ENCODE measurements at places on chromosomes 3 and 15.

GRCh38 chr3:146177519-146177918 lies 16.5 kb upstream of the PLOD2 start:
- DNase-seq: no peak

- no peak for DNase-seq
Observed at GRCh38 chr15:98872774-98873173, 134.8 kb downstream of the PGPEP1L start.

DNA sequence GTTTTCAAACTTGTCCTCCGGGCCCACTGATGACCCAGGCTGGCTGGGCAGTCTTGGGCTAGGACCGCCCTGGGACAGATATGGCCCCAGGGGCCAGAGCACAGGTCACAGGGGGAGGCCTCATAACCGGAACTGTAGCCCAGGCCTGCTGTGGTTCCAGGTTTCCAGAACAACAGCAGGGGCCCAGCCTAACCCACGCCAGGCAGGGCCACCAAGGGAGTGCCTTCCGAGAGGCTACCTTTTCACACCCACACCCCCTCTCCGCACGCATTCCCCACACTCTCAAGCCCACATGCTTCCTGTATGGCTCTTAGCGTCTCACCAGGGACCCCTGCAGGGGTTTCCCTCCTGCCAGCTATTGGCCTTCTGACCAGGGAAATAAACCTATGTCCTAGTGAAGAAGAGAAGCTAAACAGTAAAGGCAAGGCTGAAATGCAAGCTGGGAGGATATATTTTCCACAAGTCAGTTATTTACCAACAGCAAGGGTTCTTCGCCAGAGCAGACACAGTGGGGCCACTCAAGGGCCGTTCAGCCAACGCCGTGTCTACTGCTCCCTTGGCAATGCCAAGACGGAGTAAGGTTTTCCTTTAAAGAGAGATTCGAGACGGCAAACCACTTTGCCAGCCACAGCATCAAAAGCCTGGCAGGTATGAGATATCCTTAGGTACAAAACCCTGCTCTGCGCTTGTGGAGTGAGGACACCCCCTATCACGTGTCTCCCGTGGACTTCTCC lies 135.1 kb downstream of the ATP10A start:
- no peak for DNase-seq

DNA sequence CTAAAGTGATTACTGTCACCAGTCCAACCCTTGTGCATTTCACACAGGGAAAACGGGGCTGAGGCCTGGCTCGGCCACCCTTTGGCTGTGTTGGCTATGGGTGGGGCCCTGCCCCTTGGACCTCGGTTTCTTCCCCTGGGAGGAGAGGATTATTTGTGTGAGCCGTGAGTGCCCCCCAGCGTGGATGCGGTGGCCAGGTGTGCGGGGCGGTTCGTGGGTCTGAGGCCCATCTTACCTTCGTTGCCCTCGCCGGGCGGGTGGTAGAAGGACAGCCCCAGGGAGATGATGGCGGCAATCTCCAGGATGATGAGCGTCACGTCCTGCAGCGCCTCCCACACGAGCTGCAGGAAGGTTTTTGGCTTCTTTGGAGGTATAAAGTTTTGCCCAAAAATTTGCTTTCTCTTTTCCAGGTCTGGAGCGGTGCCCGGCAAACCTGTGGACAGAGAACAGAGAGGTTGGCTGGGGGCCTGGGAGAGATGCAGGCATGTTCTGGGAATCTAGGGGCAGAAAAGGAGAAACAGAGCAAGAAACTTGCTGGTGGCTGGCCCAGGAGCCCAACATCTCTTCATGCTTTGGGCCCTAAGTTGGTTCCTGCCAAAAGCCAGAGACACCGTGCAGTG lies 89.6 kb upstream of the SEC13 start:
- no peak for DNase-seq

DNA sequence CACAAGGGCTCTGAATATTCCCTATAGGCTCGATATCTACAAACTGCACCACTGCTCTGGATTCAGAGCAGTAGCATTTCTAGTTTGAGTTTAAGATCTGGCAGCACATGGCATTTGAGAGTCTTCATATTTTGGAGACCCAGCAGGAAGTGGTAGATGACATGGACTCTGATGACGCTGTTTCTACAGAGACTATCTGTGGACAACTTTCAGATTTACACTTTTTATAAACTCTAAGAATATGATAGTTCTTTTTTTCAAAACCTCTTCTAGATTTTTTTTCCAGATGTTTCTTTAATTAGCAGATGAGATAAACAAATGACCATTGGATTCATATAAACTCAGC lies 35.8 kb downstream of the ARMC8 start:
- DNase-seq: no peak

DNA sequence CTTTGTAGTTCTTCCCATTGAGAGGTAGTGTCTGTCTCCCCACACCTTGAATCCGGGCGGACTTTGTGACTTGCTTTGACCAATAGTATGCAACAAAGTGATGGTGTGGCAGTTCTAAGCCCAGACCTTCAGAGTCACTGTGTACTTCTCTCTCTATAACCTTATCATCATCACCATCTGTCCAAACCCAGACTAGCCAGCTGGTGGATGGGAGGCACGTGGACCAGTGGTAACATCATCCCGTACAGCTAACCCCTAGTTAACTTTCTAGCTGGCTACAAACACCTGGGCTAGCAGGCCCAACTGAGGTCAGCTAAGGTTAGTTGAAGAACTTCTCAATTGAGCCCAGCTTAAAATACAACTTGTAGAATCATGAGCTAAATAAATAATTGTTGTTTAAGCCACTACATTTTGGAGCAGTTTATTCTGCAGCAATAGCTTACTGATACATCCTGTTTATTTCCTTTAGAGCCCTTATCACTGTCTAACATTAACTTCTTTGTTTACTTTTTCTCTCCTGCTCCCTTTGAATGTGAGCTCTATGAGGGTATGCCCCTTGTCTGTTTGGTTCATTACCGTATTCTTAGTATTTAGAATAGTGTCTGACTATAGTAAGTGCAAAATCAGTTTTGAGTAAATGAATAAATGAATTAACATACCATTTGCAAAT lies 11.5 kb upstream of the CCR9 start:
- DNase-seq: no peak

- DNase-seq: no peak
Observed at GRCh38 chr3:120780977-120781376, 38.4 kb downstream of the GTF2E1 start.

GRCh38 chr3:75295013-75295412 lies 369.1 kb upstream of the FRG2C start:
- no peak for DNase-seq

- DNase-seq: no peak
Observed at GRCh38 chr3:111700054-111700453, 104.9 kb upstream of the ZBED2 start.

DNA sequence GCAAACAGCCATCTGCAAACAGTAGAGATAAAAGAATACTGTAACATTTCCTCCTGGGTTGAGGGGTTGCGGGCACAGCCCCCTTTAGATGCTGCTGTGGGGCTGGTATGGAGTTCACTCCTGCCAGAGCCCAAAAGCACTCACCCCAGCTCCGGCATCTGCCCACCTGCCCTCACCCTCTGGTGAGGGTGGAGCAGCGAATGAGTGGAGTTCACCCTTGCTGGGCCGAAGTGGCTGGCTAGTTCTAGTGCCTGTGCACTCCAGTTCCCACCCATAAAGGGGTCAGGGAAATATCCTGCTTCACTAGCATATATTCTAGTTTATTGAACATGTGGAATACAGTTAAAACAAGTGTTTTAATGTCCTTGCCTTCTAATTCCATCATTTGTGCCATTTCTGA lies 209.7 kb upstream of the SGO1 start:
- no peak for DNase-seq

DNA sequence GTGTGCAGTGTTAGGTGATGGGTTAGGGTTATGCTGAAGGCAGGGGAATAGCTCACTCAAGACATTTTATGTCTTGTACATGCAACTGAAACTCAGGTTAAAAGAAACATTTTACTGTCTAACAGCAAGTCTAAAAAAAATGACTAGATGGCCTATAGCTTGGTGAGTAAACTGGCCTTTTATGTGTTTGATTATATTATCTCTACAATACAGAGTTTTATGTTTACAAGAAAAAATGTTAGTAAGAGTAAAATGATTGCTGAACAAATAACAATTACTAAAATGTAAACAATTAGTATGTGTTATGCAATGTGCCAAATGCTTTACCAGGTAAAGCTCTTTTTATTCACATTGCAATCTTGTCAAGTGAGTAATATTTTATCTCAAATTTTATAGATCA lies 1039.6 kb downstream of the ROBO2 start:
- no peak for DNase-seq

GRCh38 chr15:55917881-55918296 lies 75.5 kb downstream of the NEDD4 start:
- DNase-seq: no peak

GRCh38 chr15:65525622-65526021 lies 4.6 kb upstream of the HACD3 start:
- peak; percentile 66 for DNase-seq

- no peak for DNase-seq
Observed at GRCh38 chr15:73751899-73752805, 999 bp downstream of the INSYN1 start.

DNA sequence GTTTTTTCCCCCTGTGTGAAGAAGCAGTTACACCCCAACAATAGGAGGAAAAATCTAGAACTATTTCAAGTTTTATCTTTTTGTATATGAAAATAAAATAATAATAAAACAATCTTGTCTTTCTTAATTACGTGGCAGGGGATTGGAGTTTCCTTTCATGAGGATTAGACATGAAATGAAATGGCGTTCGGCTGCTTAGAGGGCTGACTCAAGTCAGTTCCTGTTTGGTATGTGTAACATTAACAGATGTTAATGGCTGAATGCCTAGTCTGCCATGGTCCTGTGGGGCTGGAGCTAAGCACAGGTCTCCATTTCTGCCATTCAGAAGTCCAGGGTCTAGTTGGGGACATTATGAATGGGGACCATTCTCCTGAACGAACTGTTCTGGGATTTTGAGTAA lies 3.1 kb upstream of the EXOG start:
- DNase-seq: no peak

GRCh38 chr3:132180337-132180791 lies 136.8 kb upstream of the ACP3 start:
- DNase-seq: peak; percentile 51

DNA sequence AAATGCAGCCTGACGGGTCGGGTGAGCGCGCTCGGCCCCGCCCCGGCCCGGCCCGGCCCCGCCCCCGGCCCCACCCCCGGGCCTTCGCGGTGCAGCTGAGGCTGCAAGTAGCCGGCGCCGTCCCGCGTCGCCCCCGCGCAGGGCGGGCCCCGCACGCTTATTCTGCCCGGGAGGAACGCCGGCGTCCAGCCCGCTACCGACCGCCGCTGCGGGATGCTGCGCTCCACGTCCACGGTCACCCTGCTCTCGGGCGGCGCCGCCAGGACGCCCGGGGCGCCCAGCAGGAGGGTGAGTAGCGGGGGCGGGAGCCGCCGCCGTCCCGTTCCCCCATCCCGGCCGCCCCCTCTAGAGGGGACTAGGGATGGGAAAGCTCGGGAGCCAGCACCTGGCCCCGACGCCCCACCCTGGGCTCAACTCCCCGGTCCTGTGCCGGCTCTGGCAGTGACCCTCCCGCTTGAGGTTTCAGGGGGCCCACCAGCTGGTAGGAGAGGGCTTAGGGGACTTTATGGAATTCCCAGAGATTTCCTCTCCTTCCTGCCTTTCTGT lies at the start of gene MYZAP:
MYZAP (plus strand) TSS at position 83 of the 546 bp plus-strand sequence; CDS start at position 214, 131 bp downstream.
- no peak for DNase-seq

GRCh38 chr15:51192521-51193280 lies 98.0 kb upstream of the TNFAIP8L3 start:
- peak; percentile 4 for DNase-seq

DNA sequence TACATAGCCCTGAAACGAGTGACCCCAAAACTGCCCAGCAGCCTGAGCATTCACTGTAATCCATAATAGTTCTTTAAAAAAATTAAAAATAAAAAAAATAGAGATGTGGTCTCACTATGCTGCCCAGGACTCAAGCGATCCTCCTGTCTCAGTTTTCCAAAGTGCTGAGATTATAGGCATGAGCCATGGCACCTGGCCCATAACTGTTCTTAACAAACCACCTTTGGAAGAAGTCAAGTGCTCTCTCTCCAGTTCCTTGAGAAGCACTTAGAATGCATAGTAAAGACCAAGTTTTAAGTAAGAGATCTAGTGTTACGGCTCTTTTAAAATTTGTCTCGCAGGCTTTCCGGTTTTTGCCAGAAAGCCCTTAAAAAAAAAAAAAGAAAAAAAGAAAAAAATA lies 8.2 kb downstream of the CDC25A start:
- DNase-seq: peak; percentile 34

GRCh38 chr3:39168156-39168780 lies 14.9 kb upstream of the CSRNP1 start:
- DNase-seq: no peak

DNA sequence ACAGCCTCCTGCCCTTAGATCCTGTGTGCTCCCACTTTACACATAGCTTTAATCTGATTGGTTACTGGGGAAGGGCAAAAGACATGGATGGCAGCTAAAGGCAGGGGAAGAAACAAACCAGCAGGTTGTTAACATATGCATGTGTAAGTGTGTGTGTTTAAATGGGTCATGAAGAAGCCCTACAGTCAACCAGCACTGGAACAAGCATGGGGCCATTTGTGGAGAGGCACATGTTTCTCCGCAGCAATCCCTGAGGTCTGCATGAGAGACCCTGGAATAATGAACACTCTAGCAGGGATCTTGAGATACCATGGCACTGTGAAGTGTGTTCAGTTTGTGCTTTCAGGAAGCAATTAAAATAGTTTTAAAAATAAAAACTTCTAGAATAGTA lies 6.0 kb downstream of the KLF13 start:
- DNase-seq: no peak

- no peak for DNase-seq
Observed at GRCh38 chr15:67087507-67088172, 22.2 kb downstream of the SMAD3 start.

GRCh38 chr15:73684581-73685455 lies 635 bp downstream of the CD276 start:
- no peak for DNase-seq

All from DMS79 (cell line).